ENCODE measurements at places on chromosomes 4 and X. TPM values are rescaled to one million over a fixed set of nuclear protein-coding genes. Genes with fewer than 3 reads are reported as not detected.
A peak's percentile ranks its signal among the peaks of the same experiment; 100 is the strongest.

DNA sequence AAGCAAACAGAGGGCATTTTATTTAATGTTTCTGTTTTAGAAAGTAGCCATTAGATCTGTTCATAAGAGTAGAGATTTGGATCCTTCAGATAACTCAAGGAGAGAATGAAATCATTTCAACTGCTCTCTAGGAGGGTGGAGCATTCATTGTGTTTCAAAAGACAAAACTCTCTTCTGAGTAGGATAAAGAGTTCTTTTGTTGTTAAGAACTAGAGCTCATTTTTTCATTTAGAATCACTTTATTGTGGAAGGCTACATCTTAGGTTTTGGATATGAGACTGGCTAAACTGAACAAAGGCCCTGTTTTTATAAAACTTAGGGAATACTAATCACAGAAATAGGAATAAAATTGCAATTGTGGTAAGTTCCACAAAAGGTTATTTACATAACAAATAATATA lies 193.9 kb upstream of the PCDH10 start:
- DNase-seq = no peak

Gene CFAP47
- not detected for total RNA-seq

GRCh38 chr4:77040270-77040669 lies 35.5 kb downstream of the CCNI start:
- no peak for DNase-seq

DNA sequence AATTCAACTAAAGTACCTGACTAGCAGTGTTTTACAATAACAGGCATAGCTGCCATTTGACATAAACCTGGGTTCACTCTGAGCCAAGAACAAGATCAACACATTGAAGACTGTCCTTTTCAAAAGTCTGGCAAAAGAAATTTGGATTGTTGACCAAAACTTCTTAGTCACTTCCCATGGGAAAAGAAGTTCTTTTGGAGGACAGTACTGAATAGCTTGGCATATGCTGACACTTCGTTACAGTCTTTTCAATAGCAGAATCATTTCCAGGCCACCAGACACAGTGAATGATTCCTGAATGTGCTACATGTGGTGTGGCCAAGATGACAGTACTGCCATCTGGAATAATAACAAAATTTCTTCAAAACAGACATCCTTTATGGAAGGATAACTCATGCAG lies 560.3 kb downstream of the GRID2 start:
- DNase-seq = no peak

Gene L1CAM
- total RNA-seq = 3.0 TPM

- DNase-seq = peak; percentile 27
Measured at GRCh38 chrX:76253432-76253831, 80.6 kb downstream of the PBDC1 start.

- DNase-seq = no peak
Measured at GRCh38 chr4:144757969-144758368, 112.0 kb downstream of the HHIP start.

Gene COPS4
- 26.0 TPM for total RNA-seq

- no peak for DNase-seq
Measured at GRCh38 chr4:23036503-23036902, 343.8 kb downstream of the GBA3 start.

Gene POU4F2
- total RNA-seq = not detected

DNA sequence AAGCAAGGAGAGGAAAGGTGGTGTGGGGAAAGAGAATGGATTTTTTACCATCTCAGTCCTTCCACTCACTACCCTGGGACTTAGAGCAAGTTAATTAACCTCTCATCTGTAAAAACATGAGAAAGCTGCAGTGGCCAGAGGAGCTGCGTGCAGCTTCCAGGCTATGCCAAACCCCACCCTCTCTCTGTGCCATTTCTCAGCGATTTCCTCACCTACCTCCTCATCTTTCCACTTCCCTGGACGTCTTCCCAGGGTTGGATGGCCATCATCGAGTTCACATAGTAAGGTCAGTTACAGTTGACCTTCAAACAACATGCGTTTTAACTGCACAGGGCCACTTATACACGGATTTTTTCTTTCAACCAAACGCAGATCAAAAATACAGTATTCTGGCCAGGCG lies 64.3 kb downstream of the SMIM20 start:
- DNase-seq = no peak

Gene ZXDA
- 5.5 TPM for total RNA-seq

- DNase-seq = no peak
Measured at GRCh38 chrX:31487951-31488350, 416.1 kb upstream of the FTHL17 start.

Gene MGAT4D
- total RNA-seq = not detected

- DNase-seq = no peak
Measured at GRCh38 chrX:135324463-135324862, 15.2 kb downstream of the ETDC start.

Gene SMIM10
- total RNA-seq = 6.3 TPM

DNA sequence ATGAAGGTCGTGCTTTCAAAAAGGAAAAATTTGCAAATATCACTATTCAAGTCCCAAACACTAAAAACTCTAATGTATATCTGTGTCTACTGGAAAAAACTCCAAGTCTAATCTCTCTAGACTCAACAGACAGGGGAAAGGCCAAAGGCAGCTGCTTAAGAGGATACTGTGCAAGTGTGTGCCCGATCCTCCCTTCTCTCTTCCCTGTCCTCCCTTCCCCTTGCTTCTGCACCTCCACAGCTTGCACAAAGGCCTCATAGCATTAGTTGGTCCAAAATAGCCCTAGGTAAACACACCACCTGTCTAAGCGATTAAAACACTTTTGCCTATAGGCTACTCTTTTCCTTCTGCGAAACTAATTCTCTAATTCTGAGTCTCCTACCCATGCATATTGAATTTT lies 10.6 kb downstream of the C4orf54 start:
- DNase-seq = no peak

GRCh38 chrX:916230-916599 lies 285.6 kb downstream of the SHOX start:
- DNase-seq = no peak

Gene CETN2
- 17.7 TPM for total RNA-seq

- no peak for DNase-seq
Measured at GRCh38 chr4:176791591-176792325, 964 bp downstream of the VEGFC start.

DNA sequence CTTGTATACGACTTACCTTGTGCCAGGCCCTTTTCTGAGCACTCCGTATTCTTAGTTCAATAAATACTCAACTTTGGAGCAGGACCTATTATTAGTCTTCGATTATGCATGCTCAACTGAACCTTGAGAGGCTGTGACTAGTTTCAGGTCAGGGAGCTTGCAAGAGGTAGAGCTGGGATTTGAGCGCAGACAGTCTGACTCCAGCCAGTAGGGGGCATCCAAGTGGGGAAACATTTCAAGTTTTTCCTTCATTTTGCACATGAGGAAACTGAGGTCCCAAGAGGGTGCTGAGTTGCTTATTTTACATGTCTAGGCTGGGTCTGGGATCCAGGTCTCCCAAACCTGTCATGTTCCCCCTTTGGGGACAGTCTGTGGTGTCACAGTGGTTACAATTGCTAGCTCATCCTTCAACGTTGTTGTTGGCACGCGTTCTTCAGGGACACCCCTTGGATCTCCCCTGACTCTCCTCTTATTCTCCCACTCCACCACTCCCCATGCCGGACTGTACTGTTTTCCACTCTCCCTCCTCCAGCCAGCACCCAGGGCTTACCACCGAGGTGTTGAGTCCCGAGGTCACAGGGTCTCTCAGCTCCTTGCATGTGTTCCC lies 6.7 kb upstream of the PRICKLE3 start:
- DNase-seq = no peak

GRCh38 chrX:100674705-100675104 lies 30.7 kb downstream of the SRPX2 start:
- DNase-seq = no peak

GRCh38 chr4:155704841-155705404 lies 38.3 kb downstream of the GUCY1A1 start:
- no peak for DNase-seq

- DNase-seq = no peak
Measured at GRCh38 chr4:96642490-96642889, 802.6 kb downstream of the PDHA2 start.

GRCh38 chr4:78369679-78370078 lies 181.9 kb upstream of the ANXA3 start:
- no peak for DNase-seq

DNA sequence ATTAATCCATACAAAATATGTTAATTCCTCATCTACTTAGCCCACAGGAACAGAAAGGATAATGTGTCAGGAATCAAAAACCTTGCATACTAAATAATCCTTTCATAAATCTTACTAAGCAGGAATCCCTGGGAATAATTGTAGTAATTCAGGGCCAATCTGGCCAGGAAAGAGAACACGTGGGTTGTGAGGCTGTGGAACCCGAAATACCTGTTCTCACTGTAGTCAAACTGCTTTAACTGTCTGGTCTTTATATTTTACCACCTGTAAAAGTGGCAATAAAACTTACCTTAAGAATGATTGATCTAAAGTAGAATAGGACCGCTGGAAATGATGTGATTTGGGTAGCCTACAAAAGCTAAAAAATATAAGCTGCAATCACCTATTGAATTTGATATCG lies 1620.9 kb downstream of the STIM2 start:
- DNase-seq = peak; percentile 84

Gene CSN1S1
- total RNA-seq = not detected

- DNase-seq = no peak
Measured at GRCh38 chrX:7068939-7069367, 78.6 kb upstream of the STS start.

Gene FRMPD3
- not detected for total RNA-seq

Gene CXCR3
- total RNA-seq = 6.1 TPM

Gene FATE1
- not detected for total RNA-seq

DNA sequence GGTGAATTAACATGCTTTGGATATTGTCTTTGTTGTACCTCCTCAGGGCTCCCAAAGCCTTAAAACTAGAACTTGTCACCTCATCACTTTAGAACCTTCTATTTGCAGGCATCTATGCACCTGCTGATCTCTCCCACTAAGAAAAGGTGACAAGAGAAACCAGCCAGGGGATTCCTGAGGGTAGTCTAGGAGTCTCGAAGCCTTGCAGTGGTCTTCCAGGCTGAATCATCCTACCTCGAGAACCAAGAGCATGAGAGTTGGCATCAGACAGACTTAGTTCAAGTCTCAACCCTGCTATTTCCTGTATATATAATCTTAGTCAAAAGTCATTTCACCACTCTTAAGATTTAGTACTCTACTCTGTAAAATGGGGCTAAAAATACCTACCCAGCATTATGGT lies 29.6 kb downstream of the RTL5 start:
- DNase-seq = no peak

All from mucosa of descending colon (tissue), 3 donors.